Nucleus accumbens (tissue), 56 donors: ENCODE measurements at places on chromosomes 5 and 9.

DNA sequence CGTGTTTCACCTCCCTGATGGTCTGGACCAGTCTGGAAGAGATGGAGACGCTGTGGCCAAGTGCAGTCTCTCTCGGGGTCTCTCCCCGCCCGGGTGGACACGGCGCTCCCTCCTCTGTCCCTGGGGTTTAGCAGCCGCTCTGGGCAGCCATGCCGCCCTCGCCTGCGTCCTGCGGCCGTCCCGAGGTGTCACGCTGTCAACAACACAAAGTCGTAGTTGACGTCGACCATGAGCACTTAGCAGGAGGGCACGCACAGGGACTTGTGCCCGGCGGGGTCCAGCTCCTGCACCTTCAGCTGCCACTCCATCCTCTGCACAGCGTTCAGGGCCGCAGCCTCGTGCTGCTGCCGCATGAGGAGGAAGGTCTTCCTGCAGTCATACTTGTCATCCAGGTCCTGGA lies 368.9 kb downstream of the CDH9 start:
- no peak for DNase-seq

GRCh38 chr9:116482740-116483139 lies 204.4 kb upstream of the TRIM32 start:
- peak; percentile 49 for DNase-seq

GRCh38 chr5:65141493-65141892 lies 340.2 kb downstream of the ADAMTS6 start:
- no peak for DNase-seq

GRCh38 chr9:37408933-37409710 lies 13.4 kb upstream of the GRHPR start:
- no peak for DNase-seq

GRCh38 chr5:127022846-127023245 lies 7.5 kb downstream of the MARCHF3 start:
- no peak for DNase-seq

GRCh38 chr9:129583308-129584038 lies 37.4 kb downstream of the C9orf50 start:
- no peak for DNase-seq

DNA sequence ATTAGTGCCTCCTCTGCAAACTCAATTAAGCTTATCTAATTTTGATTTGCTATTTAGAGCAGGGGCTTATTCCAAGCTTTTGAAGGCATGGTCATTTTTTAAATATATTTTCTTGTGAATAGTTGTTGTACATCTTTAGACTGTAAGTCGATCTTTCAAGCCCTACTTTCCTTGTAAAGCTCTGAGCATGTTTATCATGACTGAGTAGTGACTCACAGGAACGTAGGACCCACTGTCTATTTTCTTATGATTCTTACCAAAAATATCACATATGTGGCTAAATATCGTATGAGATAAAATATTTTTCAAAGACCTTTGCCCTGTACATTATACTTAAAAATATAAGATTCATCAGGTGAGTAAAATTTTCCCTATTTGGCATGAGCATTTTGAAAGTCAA lies 440.4 kb upstream of the GRIN3A start:
- no peak for DNase-seq

- DNase-seq, result no peak
These were observed 17.4 kb upstream of the IL13 start for GRCh38 chr5:132640613-132641012.

DNA sequence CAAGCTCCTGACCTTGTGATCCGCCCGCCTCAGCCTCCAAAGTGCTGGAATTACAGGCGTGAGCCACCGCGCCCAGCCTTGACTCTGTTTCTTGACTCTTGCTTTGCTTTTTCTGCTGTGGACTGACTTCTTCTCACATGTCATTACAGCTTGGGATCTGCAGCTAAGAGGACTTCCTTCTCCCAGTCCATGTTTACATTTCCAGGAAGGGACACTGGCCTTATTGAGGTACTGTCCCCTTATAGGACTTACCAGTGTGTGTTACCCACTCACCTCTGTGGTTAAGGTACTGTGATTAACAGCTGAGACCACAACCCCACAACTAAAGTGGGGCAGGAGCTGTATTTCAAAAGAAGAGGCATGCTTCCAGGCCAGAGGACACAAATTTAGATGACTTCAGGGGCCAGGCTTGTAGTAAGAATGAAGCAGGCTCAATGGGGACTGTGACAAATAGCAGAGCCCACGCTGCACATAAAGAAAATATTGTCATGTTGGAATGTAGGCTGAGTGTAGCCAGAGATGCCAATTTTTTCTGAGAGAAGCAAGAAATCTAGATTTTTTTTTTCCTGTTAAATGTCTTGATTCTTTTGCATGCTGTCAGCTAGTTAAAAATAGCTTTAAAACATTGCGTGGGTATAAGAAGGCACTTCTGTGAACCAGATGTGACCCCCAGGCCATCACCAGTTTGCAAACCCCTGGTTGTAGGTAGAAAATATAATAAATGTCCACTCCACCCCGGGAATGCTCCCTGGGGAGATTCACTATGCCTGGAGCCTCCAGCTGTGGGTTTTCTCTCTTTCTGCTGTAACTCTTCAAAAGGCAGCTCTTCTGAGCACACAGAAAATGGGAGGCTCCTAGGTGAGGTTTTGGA lies 75.0 kb downstream of the PTPDC1 start:
- DNase-seq, result no peak

GRCh38 chr5:99973779-99974178 lies 561.4 kb upstream of the FAM174A start:
- DNase-seq, result no peak

DNA sequence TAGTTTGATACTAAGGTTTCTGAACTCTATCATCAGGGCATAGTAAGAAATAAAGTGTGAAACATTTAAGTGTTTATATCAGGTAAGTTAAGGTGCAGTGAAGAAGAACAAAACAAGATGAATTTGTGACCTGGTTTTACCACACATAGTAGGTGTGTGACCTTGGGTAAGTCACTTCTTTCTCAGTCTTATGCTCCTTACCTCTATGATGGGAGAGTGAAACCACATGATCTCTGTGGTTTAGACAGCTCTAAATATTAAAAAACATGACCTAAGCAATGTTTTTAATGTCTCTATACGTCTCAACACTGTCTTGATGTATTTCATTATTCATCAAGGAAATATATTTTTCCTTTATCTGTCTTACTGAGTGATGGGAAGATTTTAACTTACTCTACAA lies 629.6 kb upstream of the DMAC1 start:
- DNase-seq, result no peak

DNA sequence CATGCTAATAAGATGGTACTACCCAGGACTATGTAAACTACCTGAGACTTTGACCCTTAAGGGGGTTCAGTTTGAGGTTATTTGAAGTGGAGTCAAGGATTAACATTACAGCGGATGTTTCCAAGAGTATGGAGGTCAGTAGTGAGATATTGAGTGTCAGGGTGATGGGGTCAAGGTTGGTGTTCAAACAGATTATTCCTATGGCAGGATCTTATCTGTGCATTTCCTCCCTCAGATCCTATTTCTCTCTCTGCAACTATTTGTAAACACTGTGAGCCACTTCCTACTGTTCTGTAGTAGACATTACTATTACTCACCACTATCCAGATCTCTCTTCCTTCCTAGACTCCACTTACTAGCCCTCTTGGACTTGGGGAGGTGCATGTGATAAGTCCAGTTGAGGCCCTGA lies 54.0 kb upstream of the STOM start:
- no peak for DNase-seq
